Esophagus squamous epithelium (tissue), 5 donors: ENCODE measurements at places on chromosomes 7 and 10.

GRCh38 chr10:124903111-124903510 is 38.8 kb upstream of the ZRANB1 start:
- no peak overlapping the region for H3K27ac ChIP-seq
- no peaks in the 10 kb centered on the region for H3K36me3 ChIP-seq
- DNase-seq = no peak
- H3K4me3 ChIP-seq = no peak overlapping the region

DNA sequence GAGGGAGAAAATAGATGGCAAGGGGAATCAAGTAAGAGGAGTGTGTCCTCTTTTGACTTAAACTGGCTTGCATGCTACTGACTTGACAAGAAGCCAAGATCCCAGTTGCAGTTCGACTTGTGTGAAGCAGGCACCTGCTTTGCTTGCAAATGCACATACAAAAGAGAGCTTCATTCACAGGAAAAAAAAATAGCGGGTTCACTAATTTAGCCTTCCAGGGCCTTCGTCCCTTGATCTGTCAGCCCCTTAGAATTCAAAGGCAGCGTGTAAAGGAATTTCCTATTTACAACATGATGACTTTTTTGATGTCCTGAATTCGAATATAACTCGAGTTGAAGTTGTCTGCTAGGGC is 192.1 kb downstream of the CELF2 start:
- H3K36me3 ChIP-seq = no peaks in the 10 kb centered on the region
- no peak overlapping the region for H3K4me3 ChIP-seq
- DNase-seq = no peak
- no peaks in the 10 kb centered on the region for H3K27me3 ChIP-seq

DNA sequence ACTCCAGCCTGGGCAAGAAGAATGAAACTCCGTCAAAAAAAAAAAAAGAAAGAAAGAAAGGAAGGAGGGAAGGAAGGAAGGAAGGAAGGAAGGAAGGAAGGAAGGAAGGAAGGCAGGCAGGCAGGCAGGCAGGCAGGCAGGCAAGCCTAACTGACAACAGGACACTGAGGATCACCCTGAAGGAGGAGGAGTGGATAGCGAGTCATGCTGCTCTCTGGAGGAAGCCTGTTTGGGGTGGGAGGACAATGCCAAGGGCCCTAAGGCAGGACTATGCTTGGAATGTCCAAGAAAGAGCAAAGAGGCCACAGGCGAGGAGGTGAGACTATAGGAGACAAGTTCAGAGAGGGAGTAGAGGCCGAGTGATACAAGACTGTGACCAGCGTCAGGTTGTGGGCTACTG is 107.0 kb upstream of the PARD3 start:
- DNase-seq = no peak
- no peaks in the 10 kb centered on the region for H3K36me3 ChIP-seq
- H3K4me3 ChIP-seq = no peak overlapping the region
- H3K27me3 ChIP-seq = no peaks in the 10 kb centered on the region
- H3K27ac ChIP-seq = no peak overlapping the region

GRCh38 chr10:34916314-34916713 is 101.2 kb upstream of the PARD3 start:
- no peaks in the 10 kb centered on the region for H3K4me1 ChIP-seq
- no peak for DNase-seq
- no peak overlapping the region for H3K27ac ChIP-seq
- no peaks in the 10 kb centered on the region for H3K27me3 ChIP-seq

DNA sequence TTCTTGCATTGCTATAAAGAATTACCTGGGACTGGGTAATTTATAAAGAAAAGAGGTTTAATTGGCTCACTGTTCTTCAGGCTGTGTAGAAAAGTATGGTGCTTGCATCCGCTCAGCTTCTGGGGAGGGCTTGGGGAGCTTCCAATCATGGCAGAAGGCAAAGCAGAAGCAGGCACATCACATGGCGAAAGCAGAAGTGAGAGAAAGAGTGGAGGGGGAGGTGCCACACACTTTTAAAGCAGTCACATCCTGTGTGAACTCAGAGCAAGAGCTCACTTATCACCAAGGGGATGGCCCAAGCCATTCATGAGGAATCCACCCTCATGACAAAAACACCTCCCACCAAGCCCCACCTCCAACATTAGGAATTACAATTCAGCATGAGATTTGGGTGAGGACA is 303.5 kb downstream of the OTUD1 start:
- no peak overlapping the region for H3K4me3 ChIP-seq
- no peaks in the 10 kb centered on the region for H3K36me3 ChIP-seq
- no peaks in the 10 kb centered on the region for H3K27me3 ChIP-seq
- H3K27ac ChIP-seq = no peak overlapping the region

DNA sequence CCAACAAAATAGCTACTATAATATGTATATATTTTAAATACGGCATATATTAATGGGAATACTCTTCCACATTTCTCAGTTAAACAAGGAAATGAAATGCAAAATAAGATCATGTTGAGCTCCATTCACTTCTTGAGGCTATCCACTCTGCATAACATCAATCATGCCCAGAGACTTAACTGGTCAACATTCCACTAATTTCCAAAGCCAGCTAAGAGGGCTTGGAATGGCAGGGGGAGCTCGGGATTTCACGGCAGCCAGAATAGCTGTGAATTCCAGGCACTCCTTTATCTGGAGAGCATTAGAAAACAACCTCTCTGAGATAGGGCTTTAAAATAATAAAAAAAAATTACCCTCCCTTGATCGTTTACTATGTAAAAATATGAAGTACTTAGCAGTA is 194.9 kb upstream of the CDCA7L start:
- no peaks in the 10 kb centered on the region for H3K27me3 ChIP-seq
- no peaks in the 10 kb centered on the region for H3K36me3 ChIP-seq
- no peak overlapping the region for H3K4me3 ChIP-seq
- DNase-seq = no peak
- H3K27ac ChIP-seq = no peak overlapping the region

- H3K27me3 ChIP-seq = no peaks in the 10 kb centered on the region
- no peak for DNase-seq
- no peak overlapping the region for H3K27ac ChIP-seq
- H3K36me3 ChIP-seq = no peaks in the 10 kb centered on the region
These were observed 76.1 kb upstream of the HDAC9 start for GRCh38 chr7:18419456-18419855.

DNA sequence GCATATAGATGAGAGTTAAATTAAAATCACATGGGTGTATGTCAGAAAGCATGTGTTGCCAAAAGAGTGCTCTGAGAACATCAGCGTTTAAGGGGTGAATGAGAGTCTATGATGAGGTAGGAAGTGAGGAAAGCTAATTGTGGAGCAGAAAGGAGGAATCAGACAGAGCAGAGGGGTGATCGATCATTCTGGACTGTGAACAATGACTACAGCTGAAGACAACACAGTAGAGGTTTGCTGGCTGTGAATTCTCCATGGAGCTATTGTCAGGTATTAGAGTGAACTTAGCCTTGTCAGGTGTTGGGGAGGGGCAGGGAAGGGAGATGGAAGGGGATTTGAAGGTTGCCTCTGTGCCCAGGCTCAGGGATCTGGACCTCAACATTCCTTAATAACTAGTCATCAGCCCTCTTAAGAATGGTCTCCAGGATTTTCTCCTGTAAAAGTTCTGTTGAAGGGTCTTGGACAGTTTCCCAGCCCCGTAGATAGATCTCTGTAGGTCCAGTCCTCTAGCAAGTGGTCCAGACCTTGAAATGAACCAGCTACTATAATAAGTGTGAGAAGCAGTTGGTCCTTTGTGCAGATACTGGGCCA is 57.1 kb downstream of the KIF5B start:
- DNase-seq = no peak
- no peak overlapping the region for H3K27ac ChIP-seq
- H3K4me3 ChIP-seq = no peak overlapping the region
- no peaks in the 10 kb centered on the region for H3K27me3 ChIP-seq
- H3K36me3 ChIP-seq = no peaks in the 10 kb centered on the region

DNA sequence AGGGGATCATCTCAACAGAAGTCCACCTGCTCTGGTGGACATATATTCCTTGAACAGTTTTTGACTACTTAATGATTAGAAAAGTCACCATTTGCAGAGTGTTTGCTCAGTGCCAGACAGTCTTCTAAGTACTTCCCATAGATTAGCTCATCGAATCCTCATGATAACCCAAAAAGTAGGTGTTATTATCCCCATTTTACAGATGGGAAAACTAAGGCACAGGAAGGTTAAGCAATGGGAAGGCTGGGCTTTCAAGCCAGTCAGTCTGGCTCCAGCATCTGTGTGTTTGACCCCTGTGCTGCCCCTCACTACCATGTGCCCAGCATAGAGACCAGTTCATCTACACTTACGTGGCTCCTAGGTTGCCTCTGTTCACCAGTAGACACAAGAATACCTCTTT is 15.9 kb downstream of the CDHR3 start:
- no peak overlapping the region for H3K27ac ChIP-seq
- no peak overlapping the region for H3K4me3 ChIP-seq
- no peaks in the 10 kb centered on the region for H3K36me3 ChIP-seq
- no peak for DNase-seq
- H3K27me3 ChIP-seq = no peaks in the 10 kb centered on the region

DNA sequence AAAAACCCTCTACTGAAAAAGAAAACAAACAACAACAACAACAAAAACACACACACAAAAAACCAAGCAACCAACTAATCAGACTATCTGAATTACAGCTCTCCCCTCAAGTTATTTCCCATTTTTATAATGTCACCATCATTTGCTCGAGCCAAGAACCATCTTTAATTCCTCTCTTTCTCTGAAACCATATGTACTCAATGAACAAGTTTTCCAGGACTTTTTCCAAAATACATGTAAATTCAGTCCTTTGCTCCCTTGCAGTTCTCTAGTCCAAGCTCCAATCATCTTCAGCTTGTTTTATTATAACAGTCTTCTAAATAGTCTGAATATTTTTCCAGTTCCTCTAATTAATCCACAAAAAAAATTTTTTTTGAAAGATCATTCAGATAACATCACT is 506.0 kb downstream of the NXPH1 start:
- H3K27ac ChIP-seq = no peak overlapping the region
- no peaks in the 10 kb centered on the region for H3K36me3 ChIP-seq
- H3K27me3 ChIP-seq = no peaks in the 10 kb centered on the region
- no peak overlapping the region for H3K4me3 ChIP-seq
- no peak for DNase-seq

DNA sequence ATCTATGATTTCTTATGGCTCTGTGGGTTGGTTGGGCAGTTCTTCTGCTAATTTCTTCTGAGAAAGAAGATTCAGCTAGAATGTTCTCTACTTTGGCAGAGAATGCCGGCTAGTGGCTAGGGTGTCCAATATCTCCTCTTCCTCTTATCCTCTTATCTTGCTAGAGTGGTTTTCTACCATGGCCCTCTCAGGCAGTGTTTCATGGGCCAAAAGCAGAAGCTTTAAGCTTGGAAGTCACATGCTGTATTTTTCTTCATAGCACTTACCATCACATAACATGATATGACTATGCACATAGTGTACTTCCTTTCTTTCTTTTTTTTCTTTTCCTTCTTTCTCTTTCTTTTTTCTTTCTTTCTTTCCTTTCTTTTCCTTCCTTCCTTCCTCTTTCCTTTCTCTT is 140.0 kb downstream of the ITGB8 start:
- H3K36me3 ChIP-seq = no peaks in the 10 kb centered on the region
- H3K4me3 ChIP-seq = no peak overlapping the region
- no peak for DNase-seq
- no peaks in the 10 kb centered on the region for H3K4me1 ChIP-seq
- H3K27ac ChIP-seq = no peak overlapping the region
- no peaks in the 10 kb centered on the region for H3K27me3 ChIP-seq

DNA sequence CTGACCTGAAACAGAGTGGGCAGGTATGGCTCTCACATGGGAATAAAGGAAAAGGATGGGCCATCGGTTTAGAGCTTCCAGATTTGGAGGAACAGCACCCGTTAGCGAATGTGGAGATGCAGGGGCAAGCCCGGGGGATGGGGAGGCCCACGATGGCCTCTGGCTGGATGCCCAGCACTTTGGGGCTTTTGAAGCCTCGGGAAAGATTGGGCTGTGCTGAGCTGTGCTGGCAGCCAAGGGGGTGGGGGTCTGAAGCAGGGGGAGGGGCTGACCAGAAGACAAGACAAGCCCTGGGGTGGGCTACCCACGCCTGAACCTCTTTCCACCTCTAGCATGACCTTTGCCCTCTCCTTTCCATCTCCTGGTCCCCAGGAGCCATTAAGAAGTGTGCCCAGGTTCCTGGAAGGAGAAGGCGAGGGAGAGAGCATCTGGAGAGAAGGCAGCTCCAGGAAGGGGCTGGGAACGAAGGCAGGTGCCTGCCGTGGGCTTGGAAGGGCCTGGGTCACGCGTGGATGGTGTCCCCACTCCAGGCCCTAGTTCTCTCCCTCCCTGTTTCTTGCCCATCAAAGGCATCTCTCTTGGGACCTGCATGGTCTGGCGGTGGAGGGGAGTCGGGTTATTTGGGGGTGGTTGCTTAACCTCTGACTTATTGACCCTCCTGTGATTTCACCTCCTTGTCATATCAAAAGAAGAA is 39.7 kb downstream of the JAKMIP3 start:
- no peaks in the 10 kb centered on the region for H3K36me3 ChIP-seq
- H3K27me3 ChIP-seq = no peaks in the 10 kb centered on the region
- no peak overlapping the region for H3K4me3 ChIP-seq
- no peak overlapping the region for H3K27ac ChIP-seq
- no peak for DNase-seq
